Activated CD8-positive, alpha-beta memory T cell treated with anti-CD3 and anti-CD28 coated beads for 48 hours (primary cell): ENCODE measurements at places on chromosomes 3 and 15.

DNA sequence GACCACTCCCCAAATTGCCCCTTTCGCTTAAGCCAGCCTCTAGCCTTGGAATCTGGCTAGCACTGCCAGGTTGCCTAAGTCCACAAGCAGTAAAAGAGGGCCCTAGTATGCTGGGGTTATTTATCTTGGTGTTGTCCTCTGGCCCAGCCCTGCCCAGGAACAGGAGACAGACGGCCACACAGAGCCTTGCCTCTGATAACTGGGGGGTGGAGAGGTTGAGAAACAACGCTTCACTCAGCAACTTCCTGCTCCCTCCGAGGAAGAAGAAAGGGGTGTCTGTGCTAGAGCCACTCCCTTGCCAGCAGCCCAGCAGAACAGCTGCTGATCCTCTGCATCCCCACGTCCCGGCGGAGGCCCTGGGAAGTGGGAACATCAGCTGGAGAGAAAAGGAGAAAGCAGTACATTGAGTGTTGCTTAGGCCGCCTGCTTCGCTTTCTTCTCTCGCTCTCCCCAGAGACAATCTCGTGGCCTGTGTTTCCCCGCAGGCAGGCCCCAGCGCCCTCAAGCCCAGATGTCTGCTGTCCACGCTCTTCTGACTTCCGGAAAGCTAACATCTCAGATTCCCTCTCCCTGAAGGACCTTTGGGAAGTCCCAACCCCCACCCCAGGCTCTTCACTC lies 22.6 kb upstream of the C3orf70 start:
- no peak for DNase-seq

GRCh38 chr3:112610121-112610520 lies 30.8 kb downstream of the CCDC80 start:
- no peak for DNase-seq

GRCh38 chr3:149564079-149564478 lies 89.6 kb downstream of the TM4SF4 start:
- DNase-seq: no peak

GRCh38 chr3:129794311-129795185 lies 99.0 kb downstream of the TMCC1 start:
- DNase-seq: no peak

GRCh38 chr3:133965013-133965570 lies 64.6 kb downstream of the SLCO2A1 start:
- DNase-seq: no peak

GRCh38 chr3:125050488-125051090 lies 5.2 kb downstream of the HEG1 start:
- DNase-seq: no peak

- DNase-seq: no peak
These were observed 68.7 kb downstream of the BHLHE40 start for GRCh38 chr3:5047764-5048419.

- DNase-seq: no peak
These were observed 77.2 kb downstream of the GREM1 start for GRCh38 chr15:32794973-32795372.

- no peak for DNase-seq
These were observed 50.4 kb downstream of the SLC2A2 start for GRCh38 chr3:170976190-170976519.

- DNase-seq: no peak
These were observed 16.3 kb downstream of the CRTAP start for GRCh38 chr3:33130144-33130543.

- no peak for DNase-seq
These were observed 382.5 kb upstream of the CBLB start for GRCh38 chr3:106251160-106251892.

- no peak for DNase-seq
These were observed 21.0 kb upstream of the CLDN18 start for GRCh38 chr3:137988982-137989381.
